ENCODE measurements at places on chromosomes 2 and 18.

DNA sequence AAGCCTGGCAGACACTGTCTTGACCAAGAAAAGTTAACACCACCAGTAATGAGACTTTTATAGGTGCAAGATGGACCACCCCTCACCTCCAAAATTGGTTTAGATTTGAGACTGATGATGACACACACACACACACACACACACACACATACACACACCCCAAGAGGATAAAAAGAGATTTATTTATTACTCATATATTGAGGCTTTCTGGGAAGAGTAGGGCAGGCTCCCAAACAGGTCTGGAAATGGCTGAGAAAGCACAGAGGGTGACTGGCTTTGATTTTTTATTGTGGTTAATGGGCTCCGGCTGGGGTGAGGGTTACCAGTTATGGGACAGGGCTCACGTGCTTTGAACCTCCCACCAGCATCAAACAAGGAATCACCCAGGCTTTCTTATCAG is 54.2 kb upstream of the ADAM23 start:
- DNase-seq = no peak

DNA sequence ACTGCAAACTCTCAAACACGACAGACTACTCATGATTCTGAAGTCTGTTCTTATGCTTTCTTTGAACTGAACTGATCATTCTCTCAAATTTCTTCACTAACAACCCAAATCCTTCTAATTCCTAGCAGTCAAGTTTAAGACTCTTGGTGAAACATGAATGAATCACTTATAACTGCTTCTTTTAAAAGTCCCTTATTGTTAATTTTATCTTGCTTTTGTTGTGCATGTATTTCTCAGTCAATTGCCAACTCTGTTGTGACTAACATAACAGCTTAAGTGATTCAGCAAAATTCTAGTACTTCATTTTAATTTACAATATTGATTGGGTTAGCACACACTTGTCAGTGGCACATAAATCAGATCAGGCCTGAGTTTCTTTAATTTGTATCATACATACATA is 357.0 kb upstream of the FSIP2 start:
- no peak for DNase-seq

DNA sequence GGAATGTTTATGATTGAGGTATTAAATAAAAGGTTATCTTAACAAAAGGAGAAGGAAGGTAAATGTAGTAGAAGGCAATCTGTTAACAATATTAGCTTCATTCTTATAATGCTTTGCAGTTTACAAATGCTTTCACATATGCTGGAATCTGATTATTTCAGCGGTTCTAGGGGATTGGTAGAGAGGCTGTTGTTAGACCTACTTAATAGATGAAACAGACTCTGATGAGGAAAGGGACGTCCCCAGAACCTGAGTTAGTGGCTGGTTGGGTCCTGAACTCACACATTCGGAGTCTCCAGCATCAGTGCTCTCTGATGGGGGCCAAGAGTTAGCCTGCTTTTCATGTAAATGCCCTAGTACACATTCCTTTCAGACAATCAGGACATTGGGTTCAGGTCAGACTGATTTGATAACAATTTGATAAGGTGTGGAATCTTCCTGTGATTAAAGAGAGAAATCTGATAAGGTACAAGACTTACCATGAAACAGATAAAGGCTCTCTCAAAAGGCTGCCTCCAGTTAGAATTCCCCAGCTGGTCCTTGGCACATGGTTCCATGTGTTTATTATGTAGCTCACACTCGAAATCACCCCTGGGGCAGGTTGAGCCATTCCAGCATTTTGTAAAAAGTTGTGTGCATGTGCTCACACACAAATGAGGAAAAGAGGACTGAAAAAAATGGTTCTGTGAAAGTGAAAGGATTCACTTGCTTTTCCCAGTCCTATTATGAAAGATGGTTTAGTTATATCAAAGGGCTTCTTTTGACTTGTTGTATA is 103.1 kb downstream of the GPD2 start:
- no peak for DNase-seq

- no peak for DNase-seq
Observed at GRCh38 chr2:134310107-134311079, 56.5 kb downstream of the MGAT5 start.

- no peak for DNase-seq
Observed at GRCh38 chr18:75228967-75229366, 18.4 kb downstream of the TSHZ1 start.

- DNase-seq = no peak
Observed at GRCh38 chr2:33011941-33012340, 65.2 kb downstream of the LTBP1 start.

DNA sequence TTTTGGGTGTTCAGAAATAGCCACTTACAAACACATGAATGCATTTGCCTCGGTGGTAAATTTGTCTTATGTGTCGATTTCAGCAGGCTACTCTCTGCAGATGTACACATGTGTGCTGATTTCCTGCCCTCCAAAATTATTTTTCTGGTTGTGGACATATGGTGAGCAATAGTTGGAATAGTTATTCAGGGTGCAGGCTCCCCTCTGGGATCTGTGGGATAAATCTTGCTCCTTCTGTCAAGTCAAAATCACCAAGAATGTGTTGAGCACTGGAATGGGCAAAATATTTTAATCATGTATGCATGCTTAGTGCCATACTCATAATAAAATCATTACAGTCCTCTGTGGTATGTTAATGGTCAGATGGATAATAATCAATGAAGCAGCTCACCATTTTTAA is 684.5 kb downstream of the BCL11A start:
- no peak for DNase-seq

DNA sequence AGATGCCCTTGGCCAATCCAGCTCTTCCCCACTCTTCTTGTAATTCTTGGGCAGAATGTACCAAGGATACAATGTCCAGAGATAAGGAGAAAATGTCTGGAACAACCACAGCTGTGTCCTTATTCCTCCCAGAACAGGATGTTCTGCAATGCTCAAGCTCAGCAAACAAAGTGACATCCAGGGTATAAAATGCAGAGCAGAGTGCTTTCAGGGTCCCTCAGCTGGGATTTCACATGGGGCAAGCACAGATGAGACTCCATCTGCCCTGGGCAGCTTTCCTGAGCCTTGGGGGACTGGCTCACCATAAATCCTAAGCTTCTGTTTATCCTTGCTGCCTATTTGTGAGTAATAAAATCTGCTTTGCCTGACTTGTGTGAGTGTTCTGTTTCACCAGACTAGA is 127.4 kb downstream of the VAPA start:
- no peak for DNase-seq

GRCh38 chr2:119435953-119436297 is 4.3 kb downstream of the TMEM37 start:
- no peak for DNase-seq

DNA sequence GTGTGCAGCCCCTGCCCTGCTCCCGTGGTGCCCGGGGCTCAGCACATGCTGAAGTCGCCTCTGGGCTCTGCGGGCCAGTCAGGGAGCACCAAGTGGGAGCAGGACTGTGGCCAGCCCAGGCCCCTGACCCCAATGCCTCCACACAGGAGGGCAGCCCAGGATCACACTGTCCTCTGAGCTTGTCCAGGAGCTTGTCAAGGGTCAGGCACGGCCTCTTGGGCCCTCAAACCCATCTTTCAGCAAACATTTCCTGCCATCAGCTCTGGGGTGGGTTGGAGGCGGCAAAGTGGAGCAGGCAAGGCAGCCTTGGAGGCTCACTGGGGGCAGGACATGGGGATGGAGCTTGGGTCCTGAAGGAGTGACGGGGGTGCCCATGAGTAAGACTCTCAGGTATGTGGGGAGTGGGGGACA is 10.3 kb downstream of the SNED1 start:
- DNase-seq = no peak

DNA sequence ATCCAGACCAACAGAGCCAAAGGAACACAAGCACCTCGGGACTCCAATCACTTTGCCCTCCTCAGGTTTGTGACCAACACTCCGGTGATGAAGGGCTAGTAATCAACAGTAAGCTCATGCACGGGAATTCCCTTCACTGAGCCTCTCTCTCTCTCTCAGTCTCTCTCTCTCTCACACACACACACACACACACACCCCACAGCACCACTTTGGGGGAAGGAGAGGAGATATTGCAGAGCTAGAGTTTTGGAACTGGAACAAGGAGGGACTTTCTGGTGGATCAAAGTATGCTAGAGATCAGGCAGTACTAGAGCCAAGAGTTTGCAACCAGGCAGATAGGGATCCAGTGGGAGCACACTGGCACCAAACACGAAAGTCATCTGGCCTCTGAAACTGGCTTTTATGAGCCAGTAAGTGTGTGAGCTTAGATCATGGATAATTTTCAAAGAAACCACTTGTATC is 98.7 kb downstream of the ANKRD44 start:
- DNase-seq = no peak

- no peak for DNase-seq
Observed at GRCh38 chr18:62458868-62459716, 63.7 kb upstream of the ZCCHC2 start.

DNA sequence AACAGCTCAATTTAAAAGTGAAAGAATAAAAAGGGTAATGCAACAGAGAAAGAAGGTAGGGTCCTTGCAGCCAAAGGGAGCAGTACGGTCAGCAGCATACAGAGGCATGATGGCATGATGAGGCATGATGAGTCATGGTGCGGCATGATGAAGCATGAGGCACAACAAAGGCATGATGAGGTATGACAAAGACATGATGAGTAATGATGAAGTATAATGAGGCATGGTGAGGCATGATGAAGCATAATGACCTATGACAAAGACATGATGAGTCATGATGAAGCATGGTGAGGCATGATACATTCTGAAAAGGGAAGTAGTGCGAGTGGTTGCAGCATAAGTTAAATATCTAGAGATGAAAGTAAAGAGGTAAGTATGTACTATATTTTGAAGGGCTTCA is 673.2 kb downstream of the TMEM182 start:
- no peak for DNase-seq

Measured in stimulated activated CD8-positive, alpha-beta memory T cell treated with anti-CD3 and anti-CD28 coated beads, Interleukin-7, amount 100 ng/mL, for 4 hours (primary cell).